ENCODE measurements at places on chromosomes 5 and 9. TPM values are rescaled to one million over a fixed set of nuclear protein-coding genes. Genes with fewer than 3 reads are reported as not detected.
A peak's percentile ranks its signal among the peaks of the same experiment; 100 is the strongest.

The BTNL3 gene
- not detected for total RNA-seq

The SPINK13 gene
- total RNA-seq, result not detected

The TXNDC8 gene
- total RNA-seq, result not detected

The SLC6A18 gene
- total RNA-seq, result not detected

The ROPN1L gene
- not detected for total RNA-seq

The C5orf58 gene
- not detected for total RNA-seq

The LAMC3 gene
- total RNA-seq, result 0.91 TPM

The PCDHAC2 gene
- total RNA-seq, result not detected

GRCh38 chr9:16345902-16346301 lies 524.6 kb downstream of the BNC2 start:
- no peak for DNase-seq
- H3K4me3 ChIP-seq, result no peak overlapping the region
- H3K4me1 ChIP-seq, result no peaks in the 10 kb centered on the region
- H3K36me3 ChIP-seq, result no peaks in the 10 kb centered on the region
- no peak overlapping the region for H3K27ac ChIP-seq

GRCh38 chr9:76369583-76369982 lies 24.6 kb downstream of the RFK start:
- H3K27me3 ChIP-seq, result no peaks in the 10 kb centered on the region
- H3K4me1 ChIP-seq, result no peaks in the 10 kb centered on the region
- no peak for DNase-seq
- H3K27ac ChIP-seq, result no peak overlapping the region

DNA sequence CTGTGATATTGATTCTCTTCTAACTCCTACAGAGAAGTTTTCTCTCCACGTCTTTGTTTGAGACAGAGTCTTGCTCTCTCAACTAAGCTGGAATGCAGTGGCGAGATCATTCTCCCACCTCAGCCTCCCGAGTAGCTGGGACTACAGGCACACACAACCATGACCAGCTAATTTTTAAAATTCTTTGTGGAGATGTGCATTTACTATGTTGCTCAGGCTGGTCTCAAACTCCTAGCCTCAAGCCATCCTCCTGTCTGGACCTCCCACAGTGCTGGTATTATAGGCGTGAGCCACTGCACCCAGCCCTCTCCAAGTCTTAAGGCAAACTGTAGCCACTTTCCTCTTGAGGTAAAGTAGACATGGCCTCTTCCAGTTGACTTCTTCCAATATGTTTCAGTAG lies 72.2 kb downstream of the SNX18 start:
- H3K36me3 ChIP-seq, result no peaks in the 10 kb centered on the region
- DNase-seq, result no peak
- H3K4me1 ChIP-seq, result peaks cover 2% of the 10 kb centered on the region
- H3K4me3 ChIP-seq, result no peak overlapping the region
- H3K27ac ChIP-seq, result no peak overlapping the region
- no peaks in the 10 kb centered on the region for H3K27me3 ChIP-seq

- H3K27me3 ChIP-seq, result no peaks in the 10 kb centered on the region
- no peaks in the 10 kb centered on the region for H3K36me3 ChIP-seq
- no peak for DNase-seq
- H3K4me3 ChIP-seq, result no peak overlapping the region
- peaks cover 12% of the 10 kb centered on the region for H3K4me1 ChIP-seq
- no peak overlapping the region for H3K27ac ChIP-seq
These were observed 55.3 kb downstream of the BARX1 start for GRCh38 chr9:93899609-93900435.

- peak overlapping the region; percentile 85 for H3K27ac ChIP-seq
- H3K4me3 ChIP-seq, result peak overlapping the region; percentile 85
- DNase-seq, result no peak
- H3K4me1 ChIP-seq, result peaks cover 33% of the 10 kb centered on the region
These were observed 896 bp downstream of the RIGI start for GRCh38 chr9:32524892-32525708.

- no peak overlapping the region for H3K4me3 ChIP-seq
- no peak for DNase-seq
- no peak overlapping the region for H3K27ac ChIP-seq
- peaks cover 3% of the 10 kb centered on the region for H3K27me3 ChIP-seq
- H3K36me3 ChIP-seq, result no peaks in the 10 kb centered on the region
- no peaks in the 10 kb centered on the region for H3K4me1 ChIP-seq
These were observed 424.8 kb downstream of the TLE1 start for GRCh38 chr9:81264516-81264915.

GRCh38 chr5:58285900-58286299 lies 174.0 kb downstream of the PLK2 start:
- peaks cover 8% of the 10 kb centered on the region for H3K27me3 ChIP-seq
- H3K27ac ChIP-seq, result no peak overlapping the region
- no peaks in the 10 kb centered on the region for H3K4me1 ChIP-seq

- no peaks in the 10 kb centered on the region for H3K27me3 ChIP-seq
- no peaks in the 10 kb centered on the region for H3K4me1 ChIP-seq
- no peak overlapping the region for H3K27ac ChIP-seq
- H3K4me3 ChIP-seq, result no peak overlapping the region
- DNase-seq, result no peak
These were observed 462.8 kb downstream of the ISL1 start for GRCh38 chr5:51846015-51846414.

GRCh38 chr5:54757541-54757940 lies 227.9 kb downstream of the ESM1 start:
- peaks cover 16% of the 10 kb centered on the region for H3K4me1 ChIP-seq
- no peak for DNase-seq

DNA sequence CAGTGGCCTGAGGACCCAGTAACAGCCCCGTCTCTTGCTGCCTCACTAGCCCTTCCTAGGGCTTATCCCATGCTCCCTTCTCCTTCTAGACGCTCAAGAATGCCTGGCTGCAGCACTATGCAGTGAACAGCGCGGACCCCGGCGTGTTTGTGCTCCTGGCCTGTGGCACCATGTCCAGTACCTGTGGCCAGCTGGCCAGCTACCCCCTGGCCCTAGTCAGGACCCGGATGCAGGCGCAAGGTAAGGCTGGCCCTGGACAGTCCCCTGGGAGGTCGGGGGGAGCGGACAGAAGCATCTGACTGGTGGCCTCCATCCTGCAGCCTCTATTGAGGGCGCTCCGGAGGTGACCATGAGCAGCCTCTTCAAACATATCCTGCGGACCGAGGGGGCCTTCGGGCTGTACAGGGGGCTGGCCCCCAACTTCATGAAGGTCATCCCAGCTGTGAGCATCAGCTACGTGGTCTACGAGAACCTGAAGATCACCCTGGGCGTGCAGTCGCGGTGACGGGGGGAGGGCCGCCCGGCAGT lies 20.5 kb downstream of the PTGES2 start:
- no peak for DNase-seq
- no peaks in the 10 kb centered on the region for H3K27me3 ChIP-seq
- H3K4me3 ChIP-seq, result no peak overlapping the region
- no peak overlapping the region for H3K27ac ChIP-seq
- H3K36me3 ChIP-seq, result peaks cover 16% of the 10 kb centered on the region
- H3K4me1 ChIP-seq, result peaks cover 21% of the 10 kb centered on the region

- peak overlapping the region; percentile 48 for H3K27ac ChIP-seq
- no peaks in the 10 kb centered on the region for H3K27me3 ChIP-seq
- DNase-seq, result no peak
- H3K36me3 ChIP-seq, result peaks cover 50% of the 10 kb centered on the region
- H3K4me1 ChIP-seq, result peaks cover 52% of the 10 kb centered on the region
- no peak overlapping the region for H3K4me3 ChIP-seq
These were observed 108.6 kb downstream of the SERINC5 start for GRCh38 chr5:80147119-80147815.

DNA sequence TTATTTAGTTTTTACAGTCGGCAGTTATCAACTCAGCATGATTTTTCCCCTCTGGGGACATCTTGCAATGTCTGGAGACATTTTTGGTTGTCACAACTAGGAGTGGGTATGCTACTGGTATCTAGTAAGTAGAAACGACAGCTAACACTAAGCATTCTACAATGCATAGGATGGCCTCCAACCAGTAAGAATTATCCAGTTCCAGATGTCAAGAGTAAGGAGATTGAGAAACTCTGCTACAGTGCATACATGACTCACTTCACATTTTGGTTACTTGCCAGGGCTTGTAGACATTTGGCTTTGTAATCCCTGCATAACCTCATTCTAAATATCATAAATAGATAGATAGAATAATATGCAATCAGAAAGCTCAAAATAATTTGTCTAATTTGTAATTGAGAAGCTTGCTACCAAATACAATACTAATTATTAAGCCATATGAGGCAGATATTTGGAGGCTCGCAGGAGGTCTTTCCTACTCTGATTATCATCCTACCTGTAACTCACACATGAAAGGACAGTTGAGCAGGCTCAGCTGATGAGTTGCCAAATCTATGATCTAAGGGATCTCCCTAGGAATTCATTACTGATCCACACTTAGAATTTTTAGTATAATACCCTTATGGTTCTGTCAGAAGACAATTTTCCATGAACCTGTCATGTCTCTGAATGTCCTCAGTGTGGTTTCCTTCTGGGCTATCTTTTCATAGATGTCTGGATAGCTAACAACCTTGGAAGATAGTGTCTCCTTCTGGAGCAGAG lies 346.9 kb upstream of the TLE4 start:
- H3K27ac ChIP-seq, result no peak overlapping the region
- DNase-seq, result no peak
- H3K4me3 ChIP-seq, result no peak overlapping the region
- peaks cover 7% of the 10 kb centered on the region for H3K27me3 ChIP-seq
- H3K36me3 ChIP-seq, result no peaks in the 10 kb centered on the region
- peaks cover 3% of the 10 kb centered on the region for H3K4me1 ChIP-seq

DNA sequence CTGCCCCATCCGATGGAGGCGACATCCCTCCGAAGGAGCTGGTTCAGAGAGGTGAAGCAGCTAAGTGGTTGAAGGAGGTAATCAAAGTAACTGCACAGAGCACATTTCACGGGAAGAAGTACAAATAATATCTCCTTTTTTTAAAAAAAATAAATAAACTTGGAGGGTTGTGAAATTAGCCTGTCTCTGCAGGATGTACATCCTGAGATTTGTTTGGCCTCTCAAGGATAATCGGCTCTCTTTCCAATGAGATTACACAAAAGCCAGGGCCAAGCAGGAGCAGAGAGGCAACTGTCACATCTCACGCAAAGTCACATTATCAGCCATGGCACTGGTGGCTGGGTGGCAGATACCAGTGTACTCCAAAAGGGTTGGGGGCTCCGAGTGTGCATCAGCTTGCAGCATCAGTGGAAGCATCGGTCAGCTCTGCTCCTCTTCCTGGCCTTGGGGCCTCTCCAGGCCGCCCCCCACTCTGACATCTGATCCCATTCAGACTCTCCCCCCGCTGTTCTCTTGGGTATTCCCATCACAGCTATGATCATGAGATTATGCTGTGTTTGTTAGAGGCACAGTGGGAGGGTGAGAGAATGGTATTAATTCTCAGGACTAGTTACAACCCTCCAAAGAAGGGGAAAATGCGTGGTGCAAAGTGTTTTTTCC lies 109.9 kb downstream of the UGCG start:
- DNase-seq, result no peak
- H3K4me3 ChIP-seq, result no peak overlapping the region
- peaks cover 37% of the 10 kb centered on the region for H3K4me1 ChIP-seq
- H3K27me3 ChIP-seq, result no peaks in the 10 kb centered on the region

GRCh38 chr5:132677191-132677590 lies 3.4 kb downstream of the IL4 start:
- DNase-seq, result no peak
- peaks cover 20% of the 10 kb centered on the region for H3K4me1 ChIP-seq
- H3K27me3 ChIP-seq, result no peaks in the 10 kb centered on the region
- H3K27ac ChIP-seq, result no peak overlapping the region

Measured in activated naive CD8-positive, alpha-beta T cell treated with anti-CD3 and anti-CD28 coated beads for 36 hours (primary cell).